Activated CD8-positive, alpha-beta memory T cell treated with anti-CD3 and anti-CD28 coated beads for 4 hours (primary cell): ENCODE measurements at places on chromosomes 2 and 18.

- no peak for DNase-seq
Measured at GRCh38 chr2:241217320-241218031, 29.0 kb downstream of the ANO7 start.

DNA sequence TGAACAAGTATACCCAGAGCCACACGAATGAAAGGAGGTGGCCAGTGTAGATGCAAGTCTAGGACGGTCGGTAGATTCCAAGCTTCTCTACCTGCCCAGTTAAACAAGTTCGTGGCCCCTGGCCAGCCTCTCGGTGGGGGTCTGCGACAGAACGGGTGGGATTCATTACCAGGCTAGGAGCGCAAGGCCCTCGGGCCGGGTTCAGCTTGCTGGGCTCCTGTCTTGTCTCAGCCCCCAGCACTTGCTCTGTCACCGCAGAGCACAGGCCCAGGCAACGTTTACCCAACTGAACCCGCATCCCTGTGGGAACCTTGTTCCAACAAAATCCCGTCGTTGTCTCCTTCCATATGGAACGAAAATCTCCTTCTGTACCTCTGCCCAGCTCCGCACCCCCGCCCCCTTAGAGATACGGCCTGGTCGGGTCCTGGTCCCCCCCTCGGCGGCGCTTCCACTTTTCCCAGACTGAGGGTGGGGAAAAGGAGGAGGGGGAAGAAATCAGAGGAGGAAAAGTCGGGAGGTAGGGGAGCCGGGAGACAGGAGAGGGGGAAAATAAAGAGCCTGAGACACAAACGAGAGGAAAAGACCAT is 1.9 kb upstream of the EMX1 start:
- no peak for DNase-seq

DNA sequence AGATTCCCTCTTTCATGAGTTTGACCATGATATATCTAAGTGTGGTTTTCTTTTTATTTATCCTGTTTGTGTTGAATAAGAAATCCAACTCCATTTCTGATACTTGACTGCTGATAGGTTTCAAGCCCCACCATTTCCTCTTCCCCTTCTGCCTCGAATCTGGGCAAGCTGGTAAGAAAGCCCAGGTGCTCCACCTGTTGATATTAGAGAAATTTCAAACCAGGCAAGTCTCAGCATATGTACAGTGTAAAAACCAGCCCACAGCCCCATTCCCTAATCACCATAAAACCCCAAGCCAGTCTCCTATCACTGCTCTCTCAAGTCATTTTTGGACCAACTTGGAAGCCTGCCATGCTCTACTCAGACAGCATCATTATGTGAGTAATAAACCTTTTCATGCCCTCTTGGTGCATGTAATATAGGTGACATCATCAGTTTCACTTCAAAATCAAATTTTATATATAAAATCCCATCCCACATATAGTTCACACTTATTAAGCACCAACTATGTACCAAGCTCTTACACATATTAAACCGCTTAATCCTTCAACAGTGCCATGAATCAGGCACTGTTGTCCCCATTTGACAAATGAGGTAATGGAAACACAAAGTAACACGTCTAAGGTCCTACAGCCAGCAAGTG is 46.6 kb downstream of the SMAD2 start:
- DNase-seq, result no peak

GRCh38 chr2:23679044-23679443 is 247.9 kb downstream of the ATAD2B start:
- no peak for DNase-seq

DNA sequence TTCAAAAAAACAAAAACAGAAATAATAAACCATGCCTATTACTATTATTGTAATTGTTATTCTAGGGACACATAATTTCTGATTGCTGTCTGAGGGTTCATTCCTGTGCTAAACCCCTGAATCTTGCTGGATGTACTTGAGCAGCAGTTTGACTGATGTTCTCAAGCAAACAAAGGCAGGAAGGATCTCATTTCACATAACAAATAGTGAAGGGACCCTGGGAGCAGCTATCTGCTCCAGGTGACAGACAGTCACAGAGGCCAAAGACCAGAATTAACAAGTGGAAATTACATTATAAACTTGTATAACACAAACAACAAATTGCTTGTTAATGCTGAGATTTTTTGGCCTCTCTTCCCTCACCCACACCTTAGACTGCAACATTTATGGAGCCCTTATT is 284.2 kb downstream of the THSD7B start:
- DNase-seq, result no peak

- DNase-seq, result no peak
Measured at GRCh38 chr2:231604101-231604684, 11.5 kb downstream of the TEX44 start.

GRCh38 chr2:26542676-26543505 is 65.0 kb upstream of the OTOF start:
- DNase-seq, result no peak
